ENCODE measurements at places on chromosomes 11 and 22.
A peak's percentile ranks its signal among the peaks of the same experiment; 100 is the strongest.

DNA sequence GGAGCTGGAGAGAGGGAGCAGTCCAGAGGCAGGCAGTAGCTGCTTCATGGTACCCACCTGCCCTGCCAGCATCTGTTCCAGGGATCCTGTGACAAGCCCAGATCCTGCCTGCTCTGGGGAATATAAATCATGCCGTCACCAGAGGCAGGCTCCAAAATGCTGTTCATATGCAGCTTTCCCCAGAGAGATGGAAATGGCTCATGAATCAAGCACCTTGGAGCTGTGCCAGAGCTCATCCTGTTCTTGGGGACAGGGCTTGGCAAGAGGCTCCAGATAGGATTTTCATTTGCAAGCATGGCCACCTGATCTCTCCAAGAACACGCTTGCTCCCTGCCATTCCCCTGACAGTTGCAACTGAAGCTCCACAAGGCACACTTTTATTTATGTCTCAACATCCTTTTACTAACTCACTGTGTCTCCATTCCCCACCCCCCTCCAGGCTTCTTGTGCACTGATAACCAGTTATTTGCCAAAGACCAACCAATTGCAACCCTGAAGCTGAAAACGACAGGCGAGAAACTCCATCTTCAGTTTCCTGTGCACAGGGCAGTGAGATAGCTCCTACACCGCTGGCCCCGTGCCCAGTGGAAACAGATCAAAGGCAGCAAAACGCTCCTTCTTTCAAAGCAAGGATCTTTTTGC lies 115.8 kb upstream of the PITPNB start:
- peak; percentile 57 for DNase-seq

GRCh38 chr11:85316967-85317366 lies 310.2 kb downstream of the DLG2 start:
- no peak for DNase-seq

- DNase-seq: no peak
Measured at GRCh38 chr11:35412285-35412684, 7.1 kb downstream of the SLC1A2 start.

GRCh38 chr11:47176328-47177228 lies at the start of gene ARFGAP2:
Gene ARFGAP2 (minus strand): TSS chr11:47176879. CDS start chr11:47176853, 26 bp downstream.
- DNase-seq: peak; percentile 24

DNA sequence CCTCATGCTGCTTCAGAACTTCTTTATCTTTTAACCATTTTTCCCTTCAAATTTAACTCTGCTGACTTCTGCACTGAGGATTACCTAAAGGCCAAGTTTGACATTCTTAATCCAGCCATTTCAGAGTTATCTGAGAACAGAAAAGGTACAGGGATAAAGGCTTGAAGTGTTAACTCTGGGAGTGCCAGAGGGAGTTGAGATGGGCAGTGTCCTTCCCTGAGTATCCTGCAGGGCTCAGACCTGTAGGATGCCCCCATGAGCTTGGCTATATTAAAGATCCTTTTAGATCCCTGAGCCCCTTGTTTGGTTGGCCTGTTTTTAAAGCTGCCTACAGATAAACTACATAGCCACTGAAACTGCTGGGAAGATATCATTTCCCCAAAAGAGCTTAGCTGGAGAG lies 268.4 kb upstream of the KIRREL3 start:
- DNase-seq: no peak

- DNase-seq: no peak
Measured at GRCh38 chr11:20477418-20478090, 90.0 kb downstream of the PRMT3 start.

- no peak for DNase-seq
Measured at GRCh38 chr22:32591620-32592019, 117.0 kb downstream of the FBXO7 start.

DNA sequence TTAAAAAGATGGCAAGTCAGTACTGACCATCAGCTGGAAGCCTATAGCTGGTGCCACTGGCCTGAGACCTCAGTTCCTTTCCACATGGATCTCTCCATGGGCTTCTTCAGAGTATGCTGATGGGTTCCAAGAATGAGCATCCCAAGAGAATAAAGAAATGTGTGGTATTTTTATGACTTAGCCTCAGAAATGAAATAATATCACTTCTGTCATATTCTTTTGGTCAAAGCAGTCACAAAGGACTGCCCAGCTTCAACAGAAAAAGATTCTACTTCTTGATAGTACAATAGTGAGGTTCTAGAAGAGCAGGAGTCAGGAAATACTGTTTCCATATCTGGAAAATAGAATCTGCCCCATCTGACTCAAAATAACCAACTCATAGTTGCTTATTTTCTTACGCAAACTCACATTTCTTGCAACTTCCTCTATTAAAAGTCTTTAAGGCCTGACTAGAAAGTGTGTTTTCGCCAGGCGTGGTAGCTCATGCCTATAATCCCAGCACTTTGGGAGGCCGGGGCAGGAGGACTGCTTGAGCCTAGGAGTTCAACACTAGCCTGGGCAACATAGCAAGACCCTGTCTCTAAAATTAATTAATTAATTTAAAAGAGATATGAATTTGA lies 116.9 kb downstream of the SIK3 start:
- no peak for DNase-seq

DNA sequence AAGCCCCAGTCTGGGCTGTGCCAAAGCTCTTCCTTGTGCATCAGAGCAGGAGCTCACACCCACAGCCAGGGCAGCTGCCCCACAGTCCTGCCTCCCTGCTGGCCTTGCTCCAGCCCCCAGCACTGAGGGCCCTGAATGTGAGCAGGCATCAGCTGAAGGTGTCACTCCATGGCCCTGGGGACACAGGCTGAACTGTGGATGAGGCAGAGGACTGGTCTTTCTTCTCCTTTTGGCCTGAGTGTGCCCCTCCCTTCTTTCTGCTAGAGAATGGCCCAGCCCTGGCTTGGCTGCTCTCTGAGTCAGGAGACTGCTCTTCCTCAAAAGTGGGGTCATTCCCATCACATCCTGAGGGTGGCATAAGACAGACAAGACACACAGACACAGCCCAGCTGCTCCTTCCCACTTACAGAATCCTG lies 16.2 kb downstream of the OTOG start:
- DNase-seq: no peak

DNA sequence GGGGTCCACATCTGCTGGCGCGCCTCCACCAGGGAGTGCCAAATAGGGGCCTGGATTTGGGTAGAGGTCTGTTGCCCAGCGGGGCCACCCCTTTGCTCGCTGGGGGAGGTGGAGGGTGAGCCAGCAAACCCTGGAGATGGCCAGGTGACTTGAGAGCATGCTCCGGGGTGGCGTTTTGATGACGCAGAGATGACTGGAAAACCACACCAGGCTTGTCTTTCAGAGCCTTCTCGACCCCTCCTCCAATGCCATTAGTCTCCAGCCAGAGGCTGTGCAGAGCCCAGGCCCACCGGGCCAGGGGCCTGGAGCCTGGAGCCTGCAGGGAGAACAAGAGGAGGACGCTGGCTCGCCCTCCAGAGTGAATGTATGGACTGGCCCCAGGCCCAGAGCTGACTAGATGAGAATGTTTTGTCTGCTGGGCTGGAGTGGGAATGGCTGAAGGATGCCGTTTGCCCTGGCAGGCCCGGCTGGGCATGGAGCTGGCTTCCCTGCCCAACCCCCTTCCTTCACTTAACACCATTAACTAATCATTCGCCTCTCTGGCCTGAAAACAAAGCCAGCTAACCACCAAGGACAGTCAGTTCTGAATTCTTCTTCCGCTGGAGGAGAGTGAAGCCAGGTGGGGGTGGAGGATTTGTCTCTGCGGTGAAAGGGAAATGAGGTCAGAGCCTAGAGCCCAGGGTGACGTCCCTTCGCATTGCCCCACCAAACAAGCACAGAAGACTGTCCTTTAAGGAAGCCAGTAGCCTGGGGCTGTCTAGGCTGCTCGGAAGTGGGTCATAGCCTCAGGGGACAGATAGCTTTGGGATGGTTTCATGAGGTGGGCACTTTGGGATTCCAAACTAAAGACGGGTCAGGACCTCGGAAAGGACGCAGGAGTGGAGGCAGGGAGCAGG lies 1.6 kb upstream of the MCAM start:
- DNase-seq: no peak

DNA sequence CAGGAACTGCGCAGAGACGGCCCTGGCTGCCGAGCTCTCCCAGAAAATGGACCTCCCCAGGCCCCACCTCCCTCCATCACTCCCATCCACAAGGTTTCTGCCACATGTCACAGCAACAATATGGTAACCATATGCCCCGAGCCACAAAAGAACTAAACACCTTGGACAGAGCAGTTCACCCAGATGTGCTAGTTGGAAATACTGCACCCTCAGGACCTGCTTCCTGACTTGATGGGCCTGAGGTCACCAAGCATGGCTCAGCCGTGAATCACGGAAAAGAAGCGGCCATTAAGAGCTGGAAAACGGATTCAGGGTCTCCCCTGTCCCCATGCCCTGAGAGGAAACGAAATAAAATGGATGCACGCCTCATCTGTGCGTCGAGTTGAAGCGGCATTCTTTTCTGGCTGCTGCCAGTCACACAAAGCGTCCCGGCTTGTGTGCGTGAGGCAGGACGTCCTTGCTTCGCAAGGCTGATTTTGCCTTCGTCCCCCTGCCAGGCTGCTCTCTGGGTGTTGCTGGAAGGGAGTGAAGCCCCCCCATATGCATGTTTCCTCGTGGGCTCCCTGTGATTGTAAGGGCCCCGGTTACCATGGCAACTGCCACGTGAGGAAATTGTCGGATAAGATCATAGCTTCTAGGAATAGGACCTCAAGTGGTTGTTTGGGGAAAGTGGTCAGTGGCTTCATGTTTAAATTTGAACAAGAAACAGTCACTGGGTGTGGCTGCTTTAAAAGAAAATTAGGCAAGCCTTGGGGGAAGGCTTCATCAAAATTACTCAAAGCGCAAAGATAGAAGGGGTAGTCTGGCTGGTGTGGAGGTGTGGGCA lies 51.7 kb downstream of the FLI1 start:
- no peak for DNase-seq

- no peak for DNase-seq
Measured at GRCh38 chr22:44033694-44034093, 9.6 kb downstream of the PARVB start.

DNA sequence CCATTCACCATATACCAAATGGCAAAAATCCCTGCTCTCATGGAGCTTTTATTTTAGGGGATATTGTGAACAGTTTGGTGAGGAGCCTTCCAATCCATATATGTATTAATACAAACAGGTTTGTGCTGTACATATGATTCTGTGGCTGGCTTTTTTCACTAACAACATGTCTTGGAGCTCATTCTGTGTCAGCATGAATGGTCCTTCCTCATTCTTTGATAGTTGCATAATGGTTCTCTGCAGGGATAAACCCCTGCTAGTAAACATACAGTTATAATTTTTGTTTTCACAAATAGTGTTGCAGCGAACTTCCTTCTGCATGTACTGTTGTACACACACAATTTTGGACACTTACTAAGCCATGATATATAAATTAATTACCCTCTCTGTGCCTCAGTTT lies 8.3 kb downstream of the PRR5L start:
- DNase-seq: no peak

- no peak for DNase-seq
Measured at GRCh38 chr11:85656777-85657176, 8.2 kb downstream of the CREBZF start.

DNA sequence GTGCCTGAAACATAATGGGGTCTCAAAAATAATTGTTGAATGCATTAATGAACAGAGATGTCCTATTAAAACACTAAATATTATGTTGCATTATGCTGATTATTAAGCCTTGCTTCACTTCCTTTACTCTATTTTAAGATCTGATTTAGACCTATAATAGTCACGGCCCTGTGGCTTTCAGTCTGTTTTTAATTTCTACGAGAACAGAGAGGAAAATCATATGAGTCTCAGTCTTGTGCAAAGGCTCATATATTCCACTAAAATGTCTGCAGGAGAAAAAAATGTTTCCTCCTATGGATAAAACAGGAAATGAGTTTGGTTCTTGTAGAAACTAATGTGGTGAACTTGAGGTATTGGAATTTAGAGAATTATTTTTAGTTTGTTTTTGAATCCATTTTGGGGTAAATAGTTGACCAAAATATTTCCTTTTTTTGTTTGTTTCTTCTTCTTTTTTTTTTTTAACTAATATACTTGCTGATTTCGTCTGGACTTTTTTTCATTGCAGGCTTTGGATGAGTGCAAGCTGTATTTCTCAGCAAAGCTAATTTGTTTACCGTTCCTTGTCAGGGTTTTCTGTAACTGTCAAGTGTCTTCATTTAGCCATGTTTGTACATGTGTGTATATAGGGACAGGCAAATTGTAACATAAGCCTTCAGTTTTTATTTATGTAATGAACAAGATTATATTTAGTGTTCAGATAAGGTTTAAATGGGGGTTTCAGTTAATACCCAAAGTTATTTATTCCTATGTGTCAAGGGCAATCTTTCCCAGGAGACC lies 139.1 kb upstream of the DDI1 start:
- DNase-seq: peak; percentile 85

DNA sequence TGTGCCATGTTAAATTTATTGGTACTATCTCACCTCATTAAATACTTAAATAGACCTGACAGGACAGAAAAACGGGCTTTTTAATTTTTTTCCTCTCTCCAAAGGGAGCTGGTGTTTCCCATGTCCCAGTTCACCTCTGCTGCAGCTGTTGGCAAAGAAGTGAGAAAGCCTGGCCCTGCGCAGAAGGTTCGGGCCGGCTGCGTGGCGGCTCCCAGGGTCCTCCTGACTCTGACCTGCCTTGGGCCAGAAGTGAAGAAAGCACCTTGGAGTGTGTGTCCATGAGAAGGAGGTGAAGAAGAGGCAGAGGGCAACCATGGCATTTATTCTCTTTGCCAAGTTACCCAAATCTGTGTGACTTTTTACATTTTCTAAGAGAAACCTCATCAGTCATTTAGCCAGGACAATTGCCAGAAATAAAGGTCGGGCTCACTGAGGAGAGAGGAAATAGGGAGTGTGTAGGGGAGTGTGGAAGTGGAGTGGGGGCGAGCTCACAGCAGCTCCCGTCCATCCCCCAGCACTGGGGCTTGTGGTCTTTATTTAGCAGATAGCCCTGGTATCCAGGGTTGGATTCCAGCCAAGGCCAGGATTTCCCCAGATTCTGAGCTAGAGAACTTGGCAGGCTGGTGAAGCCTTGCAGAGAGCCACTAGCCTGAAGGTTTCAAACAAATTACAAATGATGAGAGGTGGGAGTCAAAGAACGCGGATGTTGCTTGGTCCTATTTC lies 102.4 kb upstream of the CADM1 start:
- DNase-seq: no peak

DNA sequence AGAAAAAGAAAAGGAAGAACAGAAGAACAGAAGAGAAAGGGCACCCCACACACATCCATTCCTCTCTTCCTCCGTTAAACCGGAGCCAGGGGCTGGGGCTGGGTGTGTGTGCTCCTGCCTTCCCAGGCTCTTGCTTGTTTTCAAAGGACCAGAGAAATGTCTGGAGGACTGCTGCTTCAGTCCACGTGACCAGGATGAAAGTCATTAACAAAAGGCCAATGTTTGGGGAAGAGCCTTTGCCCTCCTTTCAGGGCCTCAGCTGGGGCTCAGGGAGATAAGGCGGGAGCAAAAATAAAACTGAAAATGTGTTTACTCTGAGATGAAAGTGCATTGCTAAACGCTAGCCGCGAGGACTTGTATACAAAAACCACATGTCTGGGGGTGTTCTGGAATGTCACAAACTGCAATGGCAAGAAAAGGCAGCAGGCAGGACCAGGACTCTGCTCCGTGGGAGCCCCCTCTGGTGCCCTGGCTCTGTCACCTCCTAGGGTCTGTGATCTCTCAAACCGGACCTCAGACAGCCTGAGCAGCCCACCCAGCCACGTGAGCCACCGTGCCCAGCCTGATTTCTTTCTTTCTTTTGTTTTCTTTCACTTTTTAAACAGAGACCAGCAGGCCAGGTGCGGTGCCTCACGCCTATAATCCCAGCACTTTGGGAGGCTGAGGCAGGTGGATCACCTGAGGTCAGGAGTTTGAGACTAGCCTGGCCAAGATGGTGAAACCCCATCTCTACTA lies 31.6 kb upstream of the MYH9 start:
- DNase-seq: no peak
